ENCODE measurements at places on chromosomes 11 and 22.

- no peak for DNase-seq
Observed at GRCh38 chr22:36243986-36244385, 4.7 kb upstream of the APOL2 start.

DNA sequence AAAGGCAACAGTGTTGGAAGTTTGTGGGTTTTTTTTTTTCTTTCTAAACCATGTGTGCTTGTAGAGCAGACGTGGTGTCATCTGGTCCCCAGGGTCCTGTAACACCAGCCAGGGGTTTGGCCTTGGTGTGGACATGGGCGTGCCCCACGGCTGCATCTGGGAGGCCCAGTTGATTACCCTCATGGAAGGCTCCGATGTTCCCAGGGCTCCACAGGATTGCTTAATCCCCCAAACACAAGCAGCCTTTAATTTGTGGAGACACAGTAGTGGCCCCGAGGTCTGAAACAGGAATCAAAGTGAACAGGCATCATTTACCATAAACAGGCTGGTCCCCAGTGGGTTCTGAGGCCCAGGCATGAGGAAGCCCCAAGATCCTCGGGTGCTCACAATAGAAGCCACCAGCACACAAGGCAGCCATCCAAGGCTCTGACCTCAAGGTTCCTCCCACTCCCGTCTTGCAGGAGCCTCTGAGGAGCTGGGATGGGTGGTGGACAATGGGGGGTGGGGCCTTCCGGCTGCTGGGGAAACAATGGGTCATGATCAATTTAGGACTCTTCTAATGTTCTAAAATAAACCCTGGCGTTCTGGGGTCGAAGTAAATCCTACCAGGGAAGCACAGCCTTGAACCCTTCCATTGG, 115.0 kb upstream of the CD82 start:
- DNase-seq = no peak

GRCh38 chr11:59283311-59283710, 70.6 kb upstream of the MPEG1 start:
- DNase-seq = no peak

- DNase-seq = no peak
Observed at GRCh38 chr11:108857382-108857781, 192.5 kb downstream of the DDX10 start.

- DNase-seq = peak; percentile 75
Observed at GRCh38 chr22:37077802-37078448, 26.4 kb downstream of the KCTD17 start.

- DNase-seq = no peak
Observed at GRCh38 chr11:96215110-96215782, 127.7 kb downstream of the MAML2 start.

- DNase-seq = no peak
Observed at GRCh38 chr11:134471716-134472455, 59.8 kb upstream of the B3GAT1 start.

DNA sequence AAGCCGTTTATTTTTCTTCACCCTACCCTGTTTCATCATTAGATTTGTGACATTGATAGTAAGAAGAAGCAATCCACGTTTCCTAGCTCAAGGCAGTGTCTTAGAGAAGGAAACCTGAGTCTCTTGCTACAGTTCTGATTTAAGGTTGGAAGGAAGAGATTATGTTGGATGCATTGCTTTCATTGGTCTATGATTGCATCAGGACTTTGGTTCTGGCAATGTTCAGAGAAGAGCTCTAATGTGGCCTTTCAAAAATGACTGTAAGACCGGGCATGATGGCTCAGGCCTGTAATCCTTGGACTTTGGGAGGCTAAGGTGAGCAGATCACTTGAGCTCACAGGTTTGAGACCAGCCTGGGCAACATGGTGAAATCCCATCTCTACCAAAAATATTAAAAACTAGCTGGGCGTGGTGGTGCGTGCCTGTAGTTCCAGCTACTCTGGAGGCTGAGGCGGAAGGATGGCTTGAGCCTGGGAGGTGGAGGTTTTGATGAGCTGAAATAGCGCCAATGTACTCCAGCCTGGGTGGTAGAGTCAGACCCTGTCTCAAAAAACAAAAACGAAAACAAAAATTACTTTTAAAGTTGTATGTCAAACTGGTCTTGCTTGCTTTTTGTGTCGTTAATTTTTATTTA, 4.1 kb downstream of the NUCB2 start:
- DNase-seq = no peak

GRCh38 chr22:44604455-44604854, 97.5 kb upstream of the PRR5 start:
- DNase-seq = no peak

DNA sequence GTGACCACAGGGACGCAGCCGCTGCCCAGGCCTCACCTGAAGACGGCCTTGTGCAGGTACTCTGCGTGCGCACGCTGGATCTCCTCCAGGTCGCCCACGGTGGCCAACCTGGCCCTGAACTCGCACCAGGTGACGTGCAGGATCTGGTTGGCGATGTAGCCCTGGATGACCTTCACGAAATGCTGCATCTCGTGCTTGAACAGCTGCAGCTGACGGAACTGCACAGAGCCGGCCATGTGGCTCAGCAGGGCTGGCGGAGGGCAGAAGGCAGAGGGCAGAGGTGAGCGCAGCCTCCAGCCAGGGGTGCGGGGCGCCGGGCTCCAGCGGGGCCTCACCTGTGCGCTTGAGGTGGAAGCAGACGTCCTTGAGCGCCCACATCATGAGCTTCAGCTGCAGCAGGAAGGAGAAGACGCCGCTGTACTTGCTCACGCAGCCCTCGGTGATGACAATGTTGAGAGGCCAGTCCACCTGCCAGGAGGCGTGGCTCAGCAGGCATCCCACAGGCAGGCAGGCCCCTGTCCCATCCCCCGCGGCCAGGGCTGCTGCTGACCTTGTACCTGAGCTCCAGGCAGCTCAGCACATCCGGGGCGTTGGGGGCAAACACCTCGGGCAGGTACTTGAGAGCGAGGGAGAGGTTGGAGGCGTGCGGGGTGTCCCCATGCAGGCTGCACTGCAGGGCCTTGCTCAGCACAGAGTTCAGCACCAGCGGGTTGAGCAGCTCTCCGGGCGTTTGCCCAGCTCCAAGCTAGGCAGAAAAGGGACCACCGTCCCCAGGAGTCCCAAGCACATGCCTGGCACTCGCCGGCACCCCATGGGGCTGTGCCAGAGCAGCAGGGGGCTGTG, 17.6 kb downstream of the SELENOO start:
- DNase-seq = no peak

DNA sequence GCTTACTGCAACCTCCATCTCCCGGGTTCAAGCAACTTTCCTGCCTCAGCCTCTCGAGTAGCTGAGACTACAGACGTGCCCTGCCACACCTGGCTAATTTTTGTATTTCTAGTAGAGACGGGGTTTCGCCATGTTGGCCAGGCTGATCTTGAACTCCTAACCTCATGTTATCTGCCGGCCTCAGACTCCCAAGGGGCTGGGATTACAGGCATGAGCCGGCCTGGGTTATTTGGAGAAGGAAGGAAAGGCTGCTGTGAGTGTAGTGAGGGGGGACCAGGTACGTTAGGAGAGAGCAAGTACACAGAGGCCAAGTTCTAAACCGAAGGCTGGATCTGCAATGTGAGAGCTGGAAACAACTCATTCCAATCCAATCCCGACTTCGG, 453 bp downstream of the BATF2 start:
- DNase-seq = no peak

GRCh38 chr11:66443602-66444001, 5.0 kb upstream of the MRPL11 start:
- DNase-seq = no peak

DNA sequence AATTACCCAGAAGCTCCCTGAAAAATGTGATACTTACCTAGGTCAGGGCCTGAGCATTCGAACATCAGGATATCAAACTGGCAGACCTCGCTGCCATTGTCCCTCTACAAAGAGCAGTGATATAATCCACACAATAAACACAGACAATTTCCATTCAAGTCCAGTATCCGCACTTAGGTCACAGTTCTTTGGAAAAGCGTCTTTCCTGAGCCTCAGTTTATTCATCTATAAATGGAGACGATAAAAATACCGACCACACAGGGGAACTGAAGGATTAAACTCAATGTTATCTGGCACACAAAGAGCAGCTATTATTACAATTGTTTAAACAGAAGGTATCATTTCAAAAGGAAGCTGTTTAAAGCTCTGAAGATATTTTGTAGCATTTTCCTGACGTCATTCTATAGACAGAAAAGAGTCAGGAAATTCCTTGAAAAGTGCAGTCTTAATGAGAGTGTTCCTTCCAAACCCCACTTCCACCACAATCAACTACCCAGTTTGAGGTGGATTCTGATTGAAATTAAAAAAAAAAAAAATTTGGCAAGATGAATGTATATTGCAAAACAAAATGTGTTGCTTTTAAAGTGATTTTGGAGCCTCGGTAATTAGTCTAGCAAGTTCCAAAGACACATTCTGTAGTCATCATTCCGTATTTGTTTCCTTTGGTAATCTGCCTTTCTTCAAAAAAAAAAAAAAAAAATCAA, 47.2 kb upstream of the IGSF9B start:
- DNase-seq = no peak
